Activated T-cell treated with anti-CD3 and anti-CD28 coated beads for 1 hour (primary cell): ENCODE measurements at places on chromosomes 6 and 20.

GRCh38 chr20:59159091-59159490 lies 4.5 kb upstream of the ZNF831 start:
- no peak for DNase-seq

DNA sequence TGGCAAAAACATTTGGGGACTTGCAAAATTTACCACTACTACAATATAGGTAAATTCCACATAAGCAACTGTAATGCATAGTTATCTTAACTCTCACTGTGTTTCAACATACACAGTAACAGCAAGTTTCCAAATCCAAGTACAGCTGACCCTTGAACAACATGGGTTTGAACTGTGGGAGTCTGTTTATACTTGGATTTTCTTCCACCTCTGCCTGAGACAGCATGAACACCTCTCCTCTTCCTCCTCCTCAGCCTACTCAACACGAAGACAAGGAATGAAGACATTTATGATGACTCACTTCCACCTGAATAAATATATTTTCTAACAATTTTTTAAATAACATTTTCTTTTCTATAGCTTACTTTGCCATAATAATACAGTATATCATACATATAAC lies 25.6 kb downstream of the MAN1A1 start:
- no peak for DNase-seq

GRCh38 chr20:52340036-52340634 lies 148.6 kb upstream of the ZFP64 start:
- no peak for DNase-seq

DNA sequence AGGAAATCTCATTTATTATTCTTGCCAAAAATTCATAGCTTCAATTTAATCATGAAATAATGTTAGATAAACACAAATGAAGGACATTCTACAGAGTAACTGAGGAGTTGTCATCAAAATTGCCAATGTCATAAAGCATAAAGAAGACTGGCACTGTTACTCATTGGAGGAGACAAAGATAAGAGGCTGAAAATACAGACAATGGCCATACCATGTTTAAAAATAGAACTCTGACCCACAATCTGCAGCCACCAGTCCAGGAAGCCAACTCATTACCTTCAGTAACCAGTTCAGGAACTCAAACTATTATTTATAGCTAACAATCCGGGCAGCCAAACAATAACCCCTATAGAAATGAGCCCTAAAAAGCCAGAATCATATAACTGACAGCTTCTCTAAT lies 795.6 kb downstream of the TENT5A start:
- DNase-seq: no peak

DNA sequence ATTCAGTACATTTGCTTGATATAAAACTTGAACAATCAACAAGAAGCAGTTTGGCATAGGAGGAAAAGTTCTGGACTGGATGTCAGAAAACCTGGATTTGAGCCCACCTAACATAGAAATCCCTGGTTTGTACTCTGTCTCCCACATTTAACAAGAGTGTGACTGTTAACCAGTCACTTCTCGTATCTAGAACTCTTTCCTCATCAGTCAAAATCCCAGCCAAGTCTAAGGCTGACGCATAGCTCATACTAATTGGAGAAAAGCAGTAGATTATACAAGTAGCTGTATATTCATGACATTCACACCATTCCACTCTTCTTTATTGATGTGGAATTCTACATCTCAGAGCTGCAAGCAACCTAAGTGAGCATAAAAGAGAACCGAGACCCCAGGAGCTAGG lies 222.7 kb downstream of the PHACTR1 start:
- DNase-seq: no peak

- DNase-seq: no peak
These were observed 57.0 kb downstream of the CAP2 start for GRCh38 chr6:17450397-17450796.

- no peak for DNase-seq
These were observed 5.7 kb downstream of the SPEF1 start for GRCh38 chr20:3775457-3776108.

DNA sequence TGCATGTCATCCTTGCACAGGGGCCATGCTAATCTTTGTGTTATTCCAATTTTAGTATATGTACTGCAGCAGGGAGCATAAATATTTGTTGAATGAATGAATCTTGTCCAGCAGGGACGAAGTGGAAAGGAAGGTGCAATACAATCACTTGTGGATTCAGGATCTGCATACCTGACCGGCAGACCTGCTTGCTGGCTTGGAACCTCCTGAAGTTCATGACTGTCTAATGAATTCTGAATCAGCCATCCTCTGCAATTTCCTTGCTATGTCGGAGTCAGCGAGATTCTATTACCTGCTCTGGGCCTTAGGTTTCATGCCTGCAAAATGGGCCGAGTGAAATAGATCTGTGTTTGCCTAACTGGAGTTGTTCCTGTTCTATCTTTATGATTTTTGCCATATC lies 17.4 kb upstream of the NCOA3 start:
- DNase-seq: no peak

DNA sequence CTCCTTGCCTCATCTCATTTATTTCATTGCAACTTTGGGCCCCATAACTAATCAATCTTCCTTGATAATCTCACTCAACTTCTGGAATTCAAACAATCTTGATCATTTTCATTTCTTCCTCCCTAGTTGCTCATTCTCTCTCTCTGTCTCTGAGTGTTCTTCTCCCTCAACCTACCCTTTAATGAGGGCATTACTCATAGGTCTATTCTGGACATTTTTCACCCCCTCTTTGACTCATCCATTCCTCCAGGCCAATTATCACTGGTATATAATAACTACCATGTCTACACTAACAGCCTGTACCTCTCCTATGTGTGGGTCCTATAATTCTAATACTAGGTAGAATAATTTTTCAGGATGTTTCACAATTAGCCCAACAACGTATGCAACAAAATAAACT lies 78.8 kb downstream of the COL21A1 start:
- no peak for DNase-seq

- DNase-seq: no peak
These were observed 465.3 kb upstream of the CDH4 start for GRCh38 chr20:60786686-60787217.

GRCh38 chr20:31838646-31839292 lies 6.6 kb downstream of the FOXS1 start:
- DNase-seq: no peak

DNA sequence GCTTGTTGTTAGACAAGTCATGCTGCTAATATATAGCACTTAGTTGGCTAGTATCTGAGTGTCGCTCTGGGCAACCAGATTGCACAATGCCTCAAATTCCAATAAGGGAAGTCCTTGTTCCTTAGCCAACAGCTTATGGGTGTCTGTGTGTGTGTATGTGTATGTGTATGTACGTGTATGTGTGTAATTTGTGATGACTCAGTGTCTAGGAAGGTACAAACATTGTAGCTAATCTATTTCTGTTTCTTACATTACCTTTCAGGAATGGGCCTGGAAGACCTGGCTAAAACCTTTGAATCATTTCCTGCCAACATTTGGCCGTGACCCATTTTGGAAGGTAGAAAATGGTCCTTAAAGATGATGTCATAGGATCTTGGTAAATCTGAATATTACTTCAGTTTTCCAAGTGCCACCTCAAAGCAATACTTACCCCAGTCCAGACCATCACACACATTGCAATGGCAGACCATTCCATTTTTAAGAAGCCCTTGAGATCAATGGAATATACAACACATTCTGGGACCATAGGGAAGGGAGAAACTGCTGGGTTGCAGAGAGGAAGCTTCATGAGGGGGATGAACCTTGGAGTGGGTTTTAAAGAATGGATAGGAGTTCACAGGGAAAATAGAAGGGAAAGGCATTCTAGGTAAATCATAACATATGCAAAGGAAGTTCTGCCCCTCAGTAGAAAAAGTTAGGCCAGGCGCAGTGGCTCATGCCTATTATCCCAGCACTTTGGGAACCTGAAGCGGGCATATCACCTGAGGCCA lies 25.1 kb downstream of the NEDD9 start:
- DNase-seq: no peak

- no peak for DNase-seq
These were observed 185.0 kb upstream of the PDE10A start for GRCh38 chr6:165848086-165848426.

GRCh38 chr6:139650941-139651340 lies 276.5 kb upstream of the CITED2 start:
- no peak for DNase-seq

DNA sequence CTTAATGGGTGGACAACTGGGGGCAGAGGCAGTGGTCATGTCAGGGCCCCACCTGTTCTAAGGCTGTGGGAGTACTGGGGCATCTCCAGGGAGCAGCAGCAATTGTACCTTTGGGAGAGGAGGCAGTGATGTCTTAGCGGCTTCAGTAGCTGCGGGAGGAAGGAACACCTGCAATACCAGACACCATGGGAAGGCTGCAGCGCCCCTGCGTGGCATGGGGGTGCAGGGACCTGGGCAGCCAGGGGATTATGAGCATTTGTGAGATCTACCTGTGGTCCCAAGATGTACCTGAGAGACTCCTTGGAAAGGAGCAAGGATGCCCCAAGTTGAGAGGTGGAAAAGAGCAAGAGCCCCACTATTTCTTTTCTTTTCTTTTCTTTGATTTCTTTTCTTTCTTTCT lies 112.1 kb upstream of the GPR6 start:
- DNase-seq: no peak

GRCh38 chr6:98787435-98787834 lies 46.9 kb upstream of the POU3F2 start:
- no peak for DNase-seq

DNA sequence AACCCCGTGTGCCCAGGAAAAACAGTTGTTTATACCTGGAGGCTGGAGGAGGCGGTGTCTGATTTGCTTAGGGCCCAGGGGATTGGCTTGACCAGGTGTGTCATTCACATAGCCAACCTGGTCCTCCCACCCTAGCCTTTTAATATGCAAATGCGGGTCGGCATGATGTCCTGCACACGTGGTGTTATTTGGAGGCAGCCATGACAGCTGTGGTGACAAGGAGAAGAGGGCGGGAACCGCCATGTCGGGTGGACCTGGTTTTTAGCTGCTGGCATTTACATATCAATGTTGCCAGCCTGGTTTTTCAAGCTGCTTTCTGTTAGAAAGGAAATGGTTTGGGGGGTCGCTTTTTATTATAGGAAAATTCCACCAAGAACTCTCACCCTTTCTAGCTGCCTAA lies 291.4 kb upstream of the QKI start:
- DNase-seq: no peak

DNA sequence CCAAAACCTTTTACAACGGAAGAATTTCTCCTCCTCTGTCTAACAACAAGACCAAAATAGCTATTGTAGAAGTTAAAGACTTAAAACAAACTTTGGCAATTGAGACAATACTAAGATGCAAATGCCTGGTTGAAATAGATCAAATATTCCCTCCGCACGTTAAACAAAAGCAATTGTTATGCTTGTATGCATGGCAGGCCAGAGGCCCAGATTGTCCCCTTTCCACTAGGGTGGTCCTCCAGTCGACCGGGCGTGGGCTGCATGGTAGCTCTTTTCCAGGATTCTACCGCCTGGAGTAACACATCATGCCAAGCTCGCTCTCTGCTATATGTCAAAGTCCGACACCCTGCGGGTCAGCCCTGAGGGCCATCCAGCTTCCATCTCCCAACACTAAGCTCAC lies 234.7 kb downstream of the RNGTT start:
- DNase-seq: no peak

GRCh38 chr20:58633161-58634053 lies 17.7 kb upstream of the STX16 start:
- DNase-seq: no peak

DNA sequence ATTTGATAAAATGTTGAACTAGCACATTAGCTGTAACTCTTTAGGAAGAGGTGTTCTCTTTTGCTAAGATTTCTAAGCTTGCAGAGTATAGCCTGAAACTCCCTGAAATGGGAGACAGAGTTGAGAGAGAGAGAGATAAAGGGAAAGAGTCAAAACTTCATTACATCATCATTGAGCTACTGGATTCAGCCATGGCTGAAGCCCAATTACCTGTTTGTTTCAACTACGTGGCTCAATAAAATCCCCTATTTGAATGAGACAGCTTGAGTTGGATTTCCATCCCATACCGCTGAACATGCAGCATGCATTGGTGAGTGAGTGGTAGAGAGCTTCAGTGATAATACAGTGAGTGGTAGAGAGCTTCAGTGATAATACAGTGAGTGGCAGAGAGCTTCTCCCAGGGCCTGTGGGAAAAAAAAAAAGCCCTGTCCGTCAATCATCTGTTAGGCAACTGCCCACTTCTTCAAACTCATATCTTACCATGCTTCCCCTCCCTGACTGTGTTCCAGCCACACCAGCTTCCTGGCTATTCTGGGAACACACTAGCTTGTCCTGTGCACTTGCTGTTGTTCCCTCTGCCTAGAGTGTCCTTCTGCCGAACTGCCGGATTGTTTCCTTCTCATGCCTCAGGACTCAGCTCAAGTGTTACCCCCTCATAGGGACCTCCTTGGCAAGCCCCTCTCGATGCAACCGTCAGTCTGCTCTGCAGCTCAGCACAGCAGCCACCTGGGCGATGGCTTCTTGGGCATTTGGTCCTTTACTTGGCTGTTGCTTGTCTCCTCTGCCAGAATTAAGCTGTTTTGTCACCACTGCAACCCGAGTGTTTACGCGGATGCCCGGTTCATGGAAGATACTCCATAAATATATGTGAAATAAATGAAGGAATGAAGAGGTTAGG lies 91.3 kb upstream of the EYA2 start:
- DNase-seq: no peak

DNA sequence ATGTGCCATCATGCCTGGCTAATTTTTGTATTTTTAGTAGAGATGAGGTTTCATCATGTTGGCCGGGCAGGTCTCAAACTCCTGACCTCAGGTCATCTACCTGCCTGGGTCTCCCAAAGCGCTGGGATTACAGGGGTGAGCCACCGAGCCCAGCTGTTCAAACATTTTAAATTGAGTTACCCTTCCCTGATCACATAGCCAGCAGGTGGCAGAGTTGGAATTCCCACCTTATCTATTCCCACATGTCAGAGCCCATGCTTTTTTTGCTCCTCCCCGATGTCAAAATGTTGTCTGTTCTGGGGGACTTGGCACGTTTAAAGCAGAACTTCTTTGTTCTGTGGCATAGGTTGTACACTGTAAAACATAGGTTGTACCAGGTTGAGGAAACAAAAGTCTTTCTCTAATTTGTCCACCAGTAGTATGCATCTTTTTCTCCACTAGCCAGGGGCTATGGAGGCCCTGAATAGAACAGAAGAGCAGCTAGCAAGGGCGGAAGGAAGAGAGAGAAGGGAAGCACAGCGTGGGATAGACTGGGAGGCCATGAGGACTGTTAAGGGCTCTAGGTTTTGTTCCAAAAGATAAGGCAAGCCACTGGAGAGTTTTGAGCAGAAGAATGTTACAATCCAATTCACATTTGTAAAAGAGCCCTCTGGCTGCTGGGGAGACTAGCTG lies 7.3 kb upstream of the LBP start:
- DNase-seq: no peak

GRCh38 chr20:1371202-1371782 lies 21.6 kb downstream of the FKBP1A start:
- DNase-seq: no peak

- DNase-seq: no peak
These were observed 98.4 kb downstream of the ALDH8A1 start for GRCh38 chr6:134851548-134851947.
